ENCODE measurements at places on chromosomes 3 and 15.

DNA sequence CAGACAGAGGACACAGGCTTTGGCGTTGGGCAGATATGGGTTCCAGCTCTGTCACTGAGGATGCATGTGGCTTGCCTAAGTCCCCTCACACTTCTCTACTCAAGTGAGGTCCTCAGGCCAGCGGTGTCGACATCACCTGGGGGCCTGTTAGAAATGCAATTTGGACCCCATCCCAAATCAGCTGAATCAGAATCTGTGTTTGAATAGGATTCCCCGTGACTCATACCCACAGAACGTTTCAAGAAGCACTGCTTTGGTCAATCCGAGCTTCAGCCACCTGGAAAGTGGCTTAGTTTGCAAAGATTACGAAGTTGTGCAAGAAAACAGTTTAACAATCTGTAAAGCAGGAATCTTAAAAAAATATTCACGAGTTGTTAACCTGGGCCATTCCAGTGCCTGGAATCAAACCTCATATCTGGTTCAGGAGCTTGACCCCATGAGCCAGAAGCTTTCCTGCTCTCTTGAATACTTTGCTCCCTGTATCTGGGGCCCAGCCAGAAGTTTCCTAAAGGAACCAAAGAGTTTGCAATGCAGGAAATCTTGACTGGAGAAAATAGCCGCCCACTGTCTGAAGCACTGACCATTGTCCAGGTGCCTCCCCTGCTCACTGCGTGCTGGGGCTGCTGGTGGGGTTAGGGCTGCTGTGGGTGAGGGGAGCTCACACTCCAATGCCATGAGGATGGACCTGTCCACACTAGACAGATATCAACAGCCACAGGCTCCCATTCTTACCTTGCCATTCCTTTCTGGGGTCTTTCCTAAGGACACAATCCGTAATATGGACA, 208.5 kb upstream of the LINGO1 start:
- DNase-seq: no peak

DNA sequence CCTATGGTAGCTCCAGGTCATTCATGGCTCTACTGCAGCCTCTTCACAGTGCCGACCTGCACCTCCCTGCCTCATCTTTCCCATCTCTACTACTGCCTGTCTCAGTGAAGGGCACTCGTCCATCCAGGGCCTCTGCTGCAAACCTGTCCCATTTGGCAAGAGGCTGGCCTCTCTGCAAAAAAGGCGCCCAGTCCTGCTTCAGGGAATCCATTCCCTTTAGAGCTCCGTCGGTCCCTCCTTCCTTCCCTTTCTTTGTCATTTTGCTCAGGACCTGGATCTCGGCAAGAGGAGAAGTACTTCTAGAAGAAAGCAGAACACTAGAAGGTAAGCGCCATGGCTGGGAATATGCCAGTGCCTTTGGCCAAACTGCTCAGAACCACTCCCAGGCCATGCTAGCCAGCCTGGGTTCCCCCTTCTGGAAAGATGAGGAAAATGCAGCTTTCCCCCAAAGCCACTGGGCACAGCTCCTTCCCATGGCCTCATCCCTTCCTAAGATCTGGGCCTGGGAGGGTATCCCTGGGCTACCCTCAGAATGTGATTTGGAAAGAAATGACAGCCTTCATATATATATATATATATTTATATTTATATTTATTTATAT, 6.4 kb upstream of the ISL2 start:
- DNase-seq: no peak

DNA sequence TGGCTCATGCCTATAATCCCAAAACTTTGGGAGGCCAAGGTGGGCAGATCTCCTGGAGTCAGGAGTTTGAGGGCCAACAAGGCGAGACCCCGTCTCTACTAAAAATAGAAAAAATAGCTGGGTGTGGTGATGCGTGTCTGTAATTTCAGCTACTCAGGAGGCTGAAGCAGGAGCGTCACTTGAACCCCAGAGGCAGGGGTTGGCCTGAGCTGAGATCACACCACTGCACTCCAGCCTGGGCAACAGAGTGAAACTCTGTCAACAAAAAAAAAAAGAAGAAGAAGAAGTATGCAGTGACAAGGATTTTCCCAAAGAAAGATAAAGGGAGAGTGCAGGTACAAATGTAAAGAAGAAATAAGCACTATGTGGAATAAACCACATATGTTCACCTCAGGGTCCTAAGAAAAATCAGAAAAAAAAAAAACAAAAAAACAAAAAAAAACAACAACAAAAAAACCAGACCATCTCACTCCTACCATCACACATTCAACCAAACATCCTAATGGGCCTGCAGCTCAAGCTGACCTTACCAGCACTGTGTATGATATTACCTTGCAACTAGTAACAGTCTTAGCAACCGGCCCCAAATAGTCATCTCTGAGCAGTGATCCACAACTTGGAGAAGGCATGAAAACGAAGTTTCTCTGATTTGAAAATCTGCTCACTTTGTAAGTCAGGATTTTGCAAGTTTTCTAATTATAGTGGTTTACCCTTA, 296.7 kb upstream of the PROK2 start:
- no peak for DNase-seq

GRCh38 chr3:149395107-149396089, 17.9 kb upstream of the TM4SF1 start:
- no peak for DNase-seq

DNA sequence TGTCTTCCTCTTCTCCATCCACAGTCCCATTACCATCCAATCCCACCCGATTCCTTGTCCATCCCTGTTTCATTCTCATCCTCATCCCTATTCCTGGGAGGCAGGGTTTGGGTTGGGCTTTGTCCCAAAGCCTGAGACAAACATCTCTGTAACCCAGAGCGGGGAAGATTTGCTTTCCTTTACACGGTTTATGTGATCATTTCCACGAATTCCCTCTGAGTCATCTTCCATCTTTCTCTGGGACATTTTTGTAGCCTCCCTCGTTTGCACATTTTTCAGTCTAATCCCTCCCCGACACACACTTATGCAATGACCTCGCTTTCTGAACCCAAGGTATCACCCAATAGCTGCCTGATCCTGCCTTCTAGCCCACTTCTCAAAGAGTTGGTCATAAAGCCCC, 22.8 kb downstream of the DUOX2 start:
- DNase-seq: no peak

- DNase-seq: no peak
Observed at GRCh38 chr3:137509354-137510045, 254.6 kb upstream of the SOX14 start.

DNA sequence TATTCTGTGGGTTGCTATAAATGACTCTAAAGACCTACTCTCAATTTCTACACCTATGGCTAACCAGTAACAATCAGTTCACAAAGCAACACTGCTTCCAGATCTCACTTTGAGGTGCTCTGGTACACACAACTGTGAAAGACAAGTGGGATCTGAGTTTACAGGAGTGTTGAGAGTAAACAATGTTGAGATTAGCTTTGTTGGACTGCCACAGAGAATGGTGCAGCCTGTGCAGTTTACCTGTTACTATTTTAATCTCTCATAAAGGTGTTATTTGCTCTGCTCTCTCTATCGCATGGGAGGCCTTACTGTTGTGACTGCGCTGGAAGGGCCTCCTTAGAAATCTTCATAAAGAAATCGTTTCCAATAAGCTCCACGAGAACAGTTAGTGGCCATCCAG, 112.0 kb downstream of the SOX2 start:
- no peak for DNase-seq

Data from activated CD4-positive, CD25-positive, alpha-beta regulatory T cell treated with anti-CD3 and anti-CD28 coated beads, Interleukin-2, amount 50 U/mL, for 16 hours (primary cell).